NCI-H1105 (cell line): ENCODE measurements at places on chromosomes 5 and 9.

DNA sequence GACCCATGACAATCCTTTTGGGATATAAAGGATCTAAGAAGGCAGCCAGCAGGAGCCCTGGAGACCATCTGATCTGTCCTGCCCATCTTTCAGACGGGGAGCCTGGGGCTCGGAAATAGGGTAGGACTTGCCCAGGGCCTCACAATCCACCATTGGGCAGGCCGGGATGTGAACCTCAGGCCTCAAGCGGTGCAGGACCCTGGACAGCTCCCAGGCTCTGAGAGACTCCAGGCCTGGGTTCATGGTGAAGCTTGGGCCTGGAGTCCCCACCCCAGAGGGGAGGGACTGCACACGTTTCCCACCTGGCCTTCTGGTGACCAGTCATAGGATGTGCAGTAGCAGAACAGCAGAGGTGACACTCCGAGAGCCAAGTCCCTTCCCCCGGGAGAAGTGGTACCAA lies 36.6 kb upstream of the RAPGEF1 start:
- DNase-seq: no peak

DNA sequence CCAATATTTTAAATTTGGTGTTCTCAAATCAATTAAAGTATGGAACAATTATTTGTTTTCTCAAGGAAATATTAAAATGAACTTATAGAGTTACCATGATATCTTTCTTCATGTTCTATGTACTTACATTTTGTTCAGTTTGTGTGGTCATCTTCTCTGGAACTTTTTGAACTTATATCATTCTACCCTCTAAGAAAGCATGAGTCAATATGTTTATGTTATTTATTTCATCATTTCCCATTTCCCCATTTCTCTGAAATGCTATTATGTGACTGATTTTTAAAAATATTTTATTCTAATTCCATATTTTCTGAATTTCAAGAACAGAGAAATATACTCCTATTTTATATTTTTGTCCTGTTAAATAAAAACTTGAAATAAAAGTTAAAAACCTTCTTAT lies 123.5 kb upstream of the ACOT12 start:
- no peak for DNase-seq

DNA sequence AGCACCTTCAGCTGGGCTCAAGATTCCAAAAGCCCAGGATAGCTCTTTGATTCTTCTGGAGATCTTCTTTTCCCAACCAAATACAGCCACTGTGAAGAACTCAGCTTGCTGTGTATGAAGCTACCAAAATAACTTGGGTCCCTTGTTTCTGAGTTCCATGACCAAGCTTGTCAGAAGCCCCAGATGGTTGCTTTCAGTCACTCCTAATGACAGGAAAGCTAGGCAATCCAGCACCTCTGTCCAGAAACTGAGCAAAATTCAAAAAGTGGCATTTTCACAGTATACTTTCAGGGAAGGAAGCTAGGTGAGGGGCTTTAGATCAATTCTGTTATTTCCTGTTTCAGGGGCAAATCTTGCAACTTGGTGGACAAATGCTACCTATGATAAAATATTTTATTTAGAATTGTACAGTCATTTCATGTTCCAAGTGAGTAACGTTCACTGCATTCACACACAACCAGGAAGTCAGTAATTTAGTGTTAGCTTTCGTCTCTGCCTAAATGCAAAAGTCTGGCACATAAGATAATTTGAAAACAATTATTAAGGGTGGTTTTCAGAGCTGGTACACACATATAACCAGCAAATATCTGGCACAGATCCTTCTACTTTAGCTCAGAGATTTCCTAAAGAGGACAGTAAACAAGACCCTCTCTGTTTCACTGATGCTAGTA lies 330.1 kb downstream of the GLIS3 start:
- DNase-seq: no peak

- DNase-seq: no peak
Measured at GRCh38 chr5:150499437-150499956, 8.4 kb upstream of the NDST1 start.

DNA sequence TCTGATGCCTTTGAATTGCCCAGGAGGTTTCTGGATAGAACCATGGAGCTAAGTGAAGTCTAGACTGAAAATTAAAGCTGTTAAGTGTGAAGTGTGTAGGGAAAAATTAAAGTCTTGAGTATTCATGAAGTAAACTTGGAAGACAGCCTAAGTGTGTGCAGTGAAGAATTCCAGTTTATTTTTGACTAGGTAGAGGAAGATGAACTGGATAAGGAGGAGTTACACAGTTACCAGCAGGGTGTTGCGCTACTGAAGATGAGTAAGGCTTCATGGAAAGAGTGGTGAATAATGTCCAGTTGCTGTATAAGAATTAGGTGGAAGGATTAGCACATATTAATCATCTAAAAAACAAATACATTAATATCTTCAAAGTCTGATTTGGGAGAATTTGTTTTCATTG lies 5.7 kb upstream of the CHD1 start:
- no peak for DNase-seq
